NCI-H146 (cell line): ENCODE measurements at places on chromosomes 6 and 20.

DNA sequence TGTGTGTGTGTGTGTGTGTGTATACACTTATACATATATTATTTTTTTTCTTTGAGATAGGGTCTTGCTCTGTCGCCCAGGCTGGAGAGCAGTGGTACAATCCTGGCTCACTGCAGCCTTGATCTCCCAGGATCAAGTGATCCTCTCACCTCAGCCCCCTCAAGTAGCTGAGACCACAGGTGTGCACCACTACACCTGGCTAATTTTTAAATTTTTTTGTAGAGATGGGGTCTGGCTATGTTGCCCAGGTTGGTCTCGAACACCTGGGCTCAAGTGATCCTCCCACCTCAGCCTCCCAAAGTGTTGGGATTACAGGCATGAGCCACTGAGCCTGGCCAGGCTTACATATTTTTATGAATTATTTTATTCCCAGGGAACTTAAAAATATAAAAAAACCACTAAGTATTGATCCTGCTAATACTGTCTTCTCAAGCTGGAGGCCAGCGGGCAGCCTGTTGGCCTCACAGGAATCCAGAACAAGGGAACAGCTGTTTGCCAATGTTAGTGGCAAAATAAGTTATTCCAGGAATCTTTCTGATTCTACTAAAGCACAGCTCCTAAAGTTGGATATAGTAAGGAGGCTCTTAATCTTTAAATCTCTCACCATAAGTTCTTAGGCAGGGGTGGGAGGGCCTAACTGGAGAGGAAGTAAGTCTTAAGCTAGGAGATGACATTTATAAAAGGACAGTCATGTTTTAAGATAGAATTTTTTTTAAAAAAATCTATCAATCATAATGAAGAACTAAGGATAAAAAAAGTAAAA is 135.5 kb upstream of the NUP153 start:
- DNase-seq, result no peak

DNA sequence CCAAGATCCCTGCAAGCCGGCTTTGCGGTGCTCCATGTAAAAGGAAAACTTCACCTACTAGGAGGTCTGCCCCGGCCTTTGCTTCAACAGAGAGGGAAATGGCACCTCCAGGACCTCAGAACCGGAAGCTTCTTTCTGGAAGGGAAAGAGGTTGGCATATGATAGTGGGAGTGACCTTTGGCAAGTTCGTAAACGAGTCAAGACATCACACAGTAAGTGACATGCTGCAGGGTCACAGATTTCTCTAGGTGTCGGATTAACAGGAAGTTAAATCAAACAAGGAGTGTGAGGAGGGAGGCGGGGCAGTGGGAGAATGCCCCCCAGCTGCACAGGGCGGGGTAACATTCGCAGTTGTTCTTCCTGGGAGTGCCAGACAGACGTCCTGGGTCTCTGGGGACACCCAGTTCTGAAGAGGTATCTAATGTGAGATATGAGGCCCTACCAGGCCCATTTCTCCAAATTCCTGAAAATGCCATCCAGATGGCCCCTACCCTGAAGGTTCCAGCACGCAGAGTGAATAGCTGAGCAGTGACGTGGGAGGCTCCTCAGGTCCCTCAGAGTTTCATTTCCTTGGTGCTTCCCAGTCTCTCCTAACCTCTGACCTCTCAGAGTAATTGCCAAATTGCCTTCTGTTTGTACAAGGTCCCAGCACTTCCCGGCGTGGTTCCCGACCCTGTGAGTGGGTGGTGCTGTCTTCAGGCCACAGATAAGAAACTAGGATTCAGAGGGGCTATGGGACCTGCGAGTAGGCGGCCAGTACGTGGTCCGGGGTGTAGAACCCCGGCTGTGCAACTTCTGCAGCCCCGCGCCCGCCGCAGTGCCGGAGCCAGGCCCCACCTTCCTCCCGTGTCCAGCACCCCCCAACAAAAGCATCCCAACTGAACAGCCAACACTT is 1.9 kb downstream of the RRBP1 start:
- DNase-seq, result no peak

- peak; percentile 47 for DNase-seq
Measured at GRCh38 chr6:127690092-127690491, 113.1 kb downstream of the C6orf58 start.

GRCh38 chr6:144936764-144937163 is 651.6 kb downstream of the UTRN start:
- DNase-seq, result no peak

GRCh38 chr20:61280217-61280980 is 28.3 kb downstream of the CDH4 start:
- DNase-seq, result no peak

- DNase-seq, result no peak
Measured at GRCh38 chr6:128311944-128312570, 208.3 kb downstream of the PTPRK start.

DNA sequence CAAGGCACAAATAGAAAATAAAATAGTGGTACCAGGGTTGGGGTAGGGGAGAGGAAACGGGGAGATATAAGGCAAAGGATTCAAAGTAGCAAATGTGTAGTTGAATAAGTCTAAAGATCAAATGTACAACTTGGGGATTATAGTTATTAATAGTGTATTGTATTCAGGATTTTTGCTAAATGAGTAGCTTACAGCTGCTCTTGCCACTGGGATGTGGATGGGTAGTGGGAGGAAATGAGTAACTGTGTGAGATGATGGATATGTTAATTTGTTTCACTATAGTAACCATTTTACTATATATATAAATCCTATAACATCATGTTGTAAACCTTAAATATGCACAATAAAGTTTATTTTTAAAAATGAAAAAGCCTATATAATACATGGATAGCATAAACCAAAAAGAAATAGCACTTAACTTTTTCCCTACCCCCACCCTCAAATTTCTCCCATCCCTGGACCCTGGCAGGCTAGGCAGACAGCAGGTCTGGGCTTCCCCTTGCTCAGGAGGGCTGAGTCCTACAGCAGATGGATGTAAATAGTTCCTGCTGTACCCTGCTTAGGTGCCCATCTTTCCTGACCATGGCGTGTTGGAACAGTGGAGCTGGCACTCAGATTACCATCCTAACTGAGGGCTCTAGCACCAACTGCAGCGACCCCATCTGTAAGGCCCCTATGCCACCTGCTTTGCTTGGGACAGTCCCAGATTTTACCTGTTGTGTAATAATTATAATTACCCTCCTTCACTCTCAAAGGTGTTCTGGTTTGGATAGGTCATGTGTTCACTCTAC is 28.6 kb upstream of the PBOV1 start:
- no peak for DNase-seq

DNA sequence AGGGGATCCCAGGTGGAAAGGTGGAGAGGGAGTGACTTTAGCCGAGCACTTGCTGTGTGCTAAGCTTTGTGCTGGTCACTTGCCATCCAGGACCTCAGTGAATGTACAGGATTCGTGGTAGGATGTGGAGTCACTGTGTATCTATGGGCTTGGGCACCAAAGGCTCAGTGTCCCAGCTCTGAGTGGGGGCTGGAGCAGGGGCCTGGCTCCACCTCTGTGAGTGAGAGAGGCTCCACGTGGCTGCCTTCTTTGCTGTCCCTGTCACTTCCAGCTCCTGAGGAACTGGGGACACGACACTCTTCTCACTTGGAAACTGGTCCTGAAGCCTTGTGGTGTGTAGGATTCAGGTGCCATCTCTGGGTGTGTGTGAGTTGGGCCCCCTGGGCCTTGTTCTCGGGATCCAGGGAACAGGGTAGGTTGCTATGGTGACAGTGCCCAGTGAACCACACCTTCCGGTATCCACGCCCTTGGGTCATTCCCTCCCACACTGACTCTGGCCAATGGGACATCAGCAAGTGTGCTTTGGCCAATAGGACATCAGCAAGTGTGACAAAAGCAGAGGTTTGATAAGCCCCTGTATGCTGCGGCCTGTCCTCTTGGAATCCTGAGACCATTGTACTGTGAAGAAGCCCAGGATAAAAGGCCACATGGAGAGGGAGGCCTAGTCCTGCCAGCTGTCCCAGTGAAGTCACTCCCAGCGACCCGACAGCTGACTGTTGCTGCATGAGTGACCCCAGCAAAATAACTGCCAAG is 87.7 kb downstream of the CDH22 start:
- DNase-seq, result peak; percentile 98

GRCh38 chr6:27775796-27776184 is 136.4 kb downstream of the OR2B2 start:
- DNase-seq, result no peak

- DNase-seq, result no peak
Measured at GRCh38 chr6:56072856-56073255, 174.5 kb downstream of the COL21A1 start.

- no peak for DNase-seq
Measured at GRCh38 chr6:154800338-154800737, 67.1 kb downstream of the SCAF8 start.

DNA sequence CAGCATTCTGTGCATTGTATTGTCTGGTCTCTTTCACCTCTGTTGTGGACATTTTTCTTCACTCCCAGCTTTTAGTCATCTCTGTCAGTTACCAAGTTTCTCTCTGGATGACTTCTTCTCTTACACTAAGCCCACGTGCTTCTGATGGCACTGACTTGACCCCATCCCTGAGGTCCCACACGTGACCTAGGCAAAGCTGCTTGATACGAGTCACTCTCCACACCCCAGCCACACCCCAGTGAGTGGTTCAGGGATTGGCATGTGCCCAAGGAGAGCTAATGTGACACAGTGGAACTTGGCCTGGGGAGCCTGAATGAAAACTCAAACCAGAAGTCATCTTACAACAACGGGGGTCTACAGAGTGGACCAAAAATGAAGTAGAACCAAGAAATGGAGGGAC is 32.2 kb downstream of the HTR1E start:
- DNase-seq, result no peak

GRCh38 chr6:157676241-157676640 is 146.8 kb upstream of the SNX9 start:
- DNase-seq, result no peak

GRCh38 chr20:53828682-53829254 is 235.1 kb upstream of the ZNF217 start:
- DNase-seq, result no peak

GRCh38 chr6:319177-320131 is 27.2 kb downstream of the DUSP22 start:
- DNase-seq, result no peak

DNA sequence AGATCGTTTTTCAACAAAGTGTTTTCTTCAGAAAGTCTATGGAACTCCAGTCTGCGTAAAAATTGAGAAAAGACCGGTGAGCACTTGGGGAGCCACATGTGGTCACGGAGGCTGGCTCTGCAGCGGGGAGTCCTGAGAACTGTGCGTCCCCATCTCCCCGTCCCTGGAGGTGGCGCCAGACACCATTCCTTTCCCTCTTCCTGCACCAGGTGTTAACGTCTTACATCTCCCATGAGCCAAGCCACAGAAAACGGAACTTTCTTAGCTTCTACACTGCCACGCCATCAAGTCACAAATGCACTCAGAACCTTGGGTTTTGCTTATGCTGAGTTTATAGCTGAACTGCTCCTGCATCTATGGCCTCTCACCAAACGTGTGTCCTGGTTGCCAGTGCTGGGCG is 62.6 kb downstream of the GINS1 start:
- DNase-seq, result peak; percentile 4

- DNase-seq, result no peak
Measured at GRCh38 chr6:72953971-72954381, 271.3 kb downstream of the KHDC1L start.

GRCh38 chr6:47023573-47023972 is 18.6 kb downstream of the ADGRF1 start:
- DNase-seq, result no peak

DNA sequence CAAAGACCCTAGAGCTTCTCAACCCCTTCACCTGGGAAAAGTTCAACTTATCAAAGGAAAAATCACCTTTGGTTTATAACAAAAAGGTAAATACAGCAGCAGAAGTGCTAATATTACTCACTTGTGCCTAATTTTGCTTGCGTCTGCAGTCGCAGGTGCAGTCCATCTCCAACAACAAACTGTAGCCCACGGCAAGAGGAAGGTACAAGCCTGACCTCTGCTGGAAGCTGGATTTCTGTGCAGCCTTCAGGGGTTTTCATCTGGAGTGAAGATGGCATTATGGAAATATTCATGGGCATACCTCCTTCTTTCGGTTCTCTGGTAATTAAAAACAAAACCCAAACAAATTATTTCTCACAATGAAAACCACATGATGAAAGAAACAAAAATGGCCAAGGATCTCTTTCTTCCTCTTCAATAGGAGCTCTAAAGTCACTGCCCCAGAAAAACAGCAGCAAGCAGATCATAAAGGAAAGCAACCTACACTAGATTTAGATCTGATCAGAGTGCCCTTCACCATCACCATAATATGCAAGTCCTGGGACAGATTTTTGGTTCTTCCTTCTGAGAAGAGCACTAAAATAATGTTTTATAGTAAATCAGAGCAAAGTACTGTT is 7.8 kb downstream of the UBE3D start:
- DNase-seq, result peak; percentile 64

GRCh38 chr20:17530716-17531664 is at the start of gene BFSP1:
Gene BFSP1 (minus strand): TSS chr20:17531379. CDS start chr20:17531329, 50 bp downstream.
- DNase-seq, result peak; percentile 85

DNA sequence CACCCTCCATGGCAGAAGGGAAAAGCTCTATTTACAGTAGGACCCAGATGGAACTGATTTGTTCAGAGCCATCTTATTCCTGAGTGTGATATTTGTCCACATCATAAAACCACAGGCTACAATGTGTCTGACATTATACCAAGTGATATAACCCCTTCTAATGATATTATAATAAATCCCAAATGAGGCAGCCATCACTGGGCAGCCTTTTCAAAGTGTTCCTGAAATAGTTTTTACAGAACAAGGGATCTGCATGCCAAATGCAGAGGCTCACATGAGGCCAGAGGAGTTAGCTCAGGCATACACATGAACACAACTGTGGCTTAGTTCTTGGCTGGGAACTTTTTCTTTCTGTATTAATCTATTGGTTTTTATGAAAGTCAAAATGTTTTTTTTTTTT is 207.7 kb downstream of the MAFB start:
- no peak for DNase-seq

GRCh38 chr20:62900692-62901584 is 25.4 kb downstream of the DIDO1 start:
- no peak for DNase-seq

DNA sequence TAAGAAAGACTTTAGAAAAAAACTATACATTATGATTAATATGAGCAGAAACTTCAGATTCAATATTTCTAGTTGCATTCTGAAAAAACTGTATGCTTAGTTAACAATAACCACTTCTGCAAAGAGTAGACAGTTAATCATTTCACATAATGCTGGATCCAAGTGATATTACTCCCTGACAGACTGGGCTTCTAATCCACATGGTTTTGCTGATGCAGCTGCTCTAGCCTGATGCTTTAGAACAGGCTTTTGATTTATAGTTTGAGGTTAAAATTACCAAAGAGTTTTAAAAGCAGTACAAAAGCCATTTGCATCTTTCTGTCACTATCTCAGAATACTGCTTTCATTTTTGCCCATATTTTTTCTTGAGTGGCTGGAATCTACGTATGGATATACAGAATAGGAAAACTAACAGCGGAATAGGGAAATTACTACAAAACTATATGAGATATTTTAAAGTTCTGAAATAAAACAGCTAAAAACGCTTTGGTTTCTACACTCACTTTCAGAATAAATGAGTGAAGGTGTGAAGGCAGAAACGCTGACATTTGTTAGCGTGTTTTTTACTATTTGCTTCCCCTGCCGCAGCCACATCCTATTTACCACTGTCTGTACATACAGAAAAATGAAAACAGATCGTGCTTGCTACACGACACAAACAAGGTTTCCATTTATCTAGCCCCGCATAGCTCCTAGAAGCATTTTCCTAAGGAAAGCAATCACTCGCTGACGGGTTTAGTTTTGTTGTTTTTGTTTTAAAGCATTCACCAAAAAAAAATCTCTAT is 61.7 kb downstream of the METTL24 start:
- DNase-seq, result no peak
